Muscle of back (tissue), 13 donors: ENCODE measurements at places on chromosomes 2 and 18.

DNA sequence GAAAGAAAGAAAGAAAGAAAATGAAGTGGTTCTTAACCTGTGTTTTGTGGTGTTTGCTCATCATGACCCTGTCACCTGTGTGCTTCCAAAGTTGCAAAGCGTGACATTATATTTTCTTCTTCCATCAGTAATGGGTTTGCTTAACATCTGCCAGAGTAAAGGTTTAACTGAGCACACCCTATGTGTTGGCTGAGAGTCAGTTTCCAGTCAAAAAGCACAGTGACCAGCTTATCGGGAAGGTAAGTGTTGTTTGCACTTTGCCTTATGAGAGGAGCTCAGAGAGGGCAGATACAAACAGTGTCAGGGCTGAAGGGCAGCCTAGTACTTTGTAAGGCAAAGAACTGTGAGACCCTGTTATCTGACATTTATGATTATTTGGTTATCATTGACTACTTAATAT is 406.2 kb upstream of the CWC22 start:
- no peak for DNase-seq

- DNase-seq: no peak
These were observed 235.3 kb downstream of the ZNF516 start for GRCh38 chr18:76259711-76260110.

DNA sequence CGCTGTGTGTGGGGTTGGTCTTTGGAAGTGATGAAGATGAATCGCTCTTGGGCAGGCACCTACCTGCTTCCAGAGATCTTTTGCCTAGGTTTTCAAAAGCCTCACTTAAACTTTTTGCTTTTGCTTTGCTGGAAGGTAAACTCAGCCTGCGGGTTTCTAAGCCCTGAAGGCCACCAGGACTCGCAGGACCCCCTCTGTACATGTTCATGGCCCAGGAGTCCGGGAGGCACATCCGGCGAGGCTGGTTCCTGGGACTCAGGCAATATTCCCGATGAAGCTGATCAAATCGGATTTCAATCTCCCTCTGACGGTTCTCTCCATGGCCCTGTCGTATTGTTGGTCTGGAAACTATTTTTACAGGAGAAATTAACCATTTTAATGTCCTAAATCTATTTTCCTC is 13.2 kb downstream of the HJURP start:
- no peak for DNase-seq

DNA sequence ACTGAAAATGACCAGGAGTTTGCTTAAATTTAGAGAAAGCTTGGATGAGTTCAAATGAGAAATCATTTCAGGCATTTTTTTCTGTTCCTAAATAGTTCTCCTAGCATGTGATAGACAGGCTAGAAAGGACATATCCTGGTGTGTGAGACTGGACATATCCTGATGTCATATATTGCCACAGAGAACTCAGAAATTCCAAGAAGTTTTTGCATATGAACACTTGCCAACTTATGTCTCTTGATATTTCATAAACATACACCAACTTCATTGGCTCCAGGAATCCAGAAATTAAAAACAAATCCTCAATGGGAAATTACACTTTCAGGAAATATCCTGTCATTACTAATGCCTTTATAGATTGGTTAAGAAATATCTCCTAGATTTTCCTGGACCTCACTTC is 2.9 kb upstream of the SERPINB4 start:
- no peak for DNase-seq

DNA sequence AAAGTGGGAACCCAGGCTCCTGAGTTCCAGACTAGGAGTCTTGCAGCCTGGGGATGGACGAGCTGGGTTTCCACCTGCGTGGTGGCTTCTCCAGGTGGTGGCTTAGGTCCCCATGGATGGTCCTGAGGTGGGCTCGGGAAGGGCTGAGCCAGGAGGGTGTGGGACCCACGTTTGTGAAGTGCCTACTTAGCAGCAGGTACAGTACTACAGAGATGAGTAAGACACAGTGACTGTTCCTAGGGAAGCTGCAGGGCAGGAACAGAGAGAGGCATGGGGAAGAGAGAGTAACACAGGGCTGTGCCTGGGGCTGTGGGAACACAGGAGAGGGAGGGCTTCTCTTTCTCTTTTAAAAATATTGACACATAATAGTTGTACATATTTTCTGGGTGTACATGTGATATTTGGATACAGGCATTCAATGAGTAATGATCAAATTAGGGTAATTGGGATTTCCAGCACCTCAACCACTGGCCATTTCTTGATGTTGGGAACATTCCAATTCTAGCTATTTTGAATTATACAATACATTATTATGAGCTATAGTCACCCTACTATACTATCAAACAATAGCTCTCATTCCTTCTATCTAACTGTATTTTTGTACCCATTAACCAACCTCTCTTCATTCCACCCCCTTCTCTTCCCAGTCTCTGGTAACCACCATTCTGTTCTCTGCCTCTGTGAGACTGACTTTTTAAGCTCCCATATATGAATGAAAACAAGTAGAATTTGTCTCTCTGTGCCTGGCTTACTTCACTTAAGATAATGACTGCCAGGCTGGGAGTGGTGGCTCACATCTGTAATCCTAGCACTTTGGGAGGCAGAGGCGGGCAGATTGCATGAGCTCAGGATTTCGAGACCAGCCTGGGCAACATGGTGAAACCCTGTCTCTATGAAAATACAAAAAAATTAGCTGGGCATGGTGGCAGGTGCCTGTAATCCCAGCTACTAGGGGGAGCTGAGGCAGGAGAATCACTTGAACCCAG is 15.0 kb downstream of the TOGARAM2 start:
- DNase-seq: no peak

GRCh38 chr2:158904627-158905177 is 63.7 kb upstream of the TANC1 start:
- DNase-seq: no peak

GRCh38 chr2:208350610-208351009 is 56.0 kb upstream of the PTH2R start:
- DNase-seq: no peak

GRCh38 chr2:31239593-31240177 is 5.7 kb downstream of the EHD3 start:
- peak; percentile 45 for DNase-seq

GRCh38 chr2:7771781-7772180 is 854.6 kb downstream of the RNF144A start:
- DNase-seq: no peak

DNA sequence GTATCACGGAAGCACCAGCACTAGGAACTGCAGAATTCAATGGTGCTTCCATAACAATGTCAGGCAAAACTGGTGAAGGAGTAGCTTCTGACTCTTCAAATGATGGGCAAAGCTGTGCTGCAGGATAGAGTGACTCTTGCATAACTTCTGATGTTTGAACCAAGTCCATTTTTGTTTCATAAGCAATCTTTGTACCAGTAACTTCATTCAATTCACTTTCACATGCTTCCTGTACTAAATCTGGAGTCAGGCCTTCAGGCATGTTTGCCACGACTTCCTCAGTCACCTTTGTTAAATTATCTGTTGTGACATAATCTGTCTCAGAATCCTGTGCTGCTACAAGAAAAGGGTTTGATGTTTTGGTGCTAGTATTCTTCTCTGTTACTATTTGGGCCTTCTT is 24.0 kb downstream of the RTN4 start:
- DNase-seq: no peak

DNA sequence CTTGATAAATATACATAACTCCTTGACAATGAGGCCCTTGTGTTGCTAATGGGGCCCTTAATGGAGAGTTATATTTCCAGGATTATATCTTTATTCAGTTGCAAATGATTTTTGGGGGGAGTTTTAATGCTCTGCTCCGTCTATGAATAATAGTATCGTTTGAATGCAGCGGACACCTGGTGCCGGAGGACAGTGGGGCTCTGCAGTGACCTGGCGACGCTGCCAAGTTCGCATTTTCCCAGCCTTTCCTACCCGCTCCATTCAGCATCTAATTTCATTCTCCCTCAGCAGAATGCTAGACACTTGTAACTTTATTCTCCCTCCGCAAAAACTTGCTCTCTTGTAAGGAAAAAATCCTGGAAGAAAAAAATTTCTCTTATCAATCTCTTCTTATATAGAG is 257.6 kb upstream of the SALL3 start:
- DNase-seq: no peak

GRCh38 chr2:7363906-7364305 is 446.7 kb downstream of the RNF144A start:
- DNase-seq: no peak

- DNase-seq: no peak
These were observed 44.4 kb upstream of the MGAT4A start for GRCh38 chr2:98775146-98775986.

GRCh38 chr2:118309946-118310680 is 221.8 kb downstream of the INSIG2 start:
- DNase-seq: peak; percentile 93

GRCh38 chr2:228509021-228509420 is 327.5 kb upstream of the SPHKAP start:
- DNase-seq: peak; percentile 30

GRCh38 chr2:72785517-72785916 is 40.3 kb downstream of the EXOC6B start:
- DNase-seq: no peak

DNA sequence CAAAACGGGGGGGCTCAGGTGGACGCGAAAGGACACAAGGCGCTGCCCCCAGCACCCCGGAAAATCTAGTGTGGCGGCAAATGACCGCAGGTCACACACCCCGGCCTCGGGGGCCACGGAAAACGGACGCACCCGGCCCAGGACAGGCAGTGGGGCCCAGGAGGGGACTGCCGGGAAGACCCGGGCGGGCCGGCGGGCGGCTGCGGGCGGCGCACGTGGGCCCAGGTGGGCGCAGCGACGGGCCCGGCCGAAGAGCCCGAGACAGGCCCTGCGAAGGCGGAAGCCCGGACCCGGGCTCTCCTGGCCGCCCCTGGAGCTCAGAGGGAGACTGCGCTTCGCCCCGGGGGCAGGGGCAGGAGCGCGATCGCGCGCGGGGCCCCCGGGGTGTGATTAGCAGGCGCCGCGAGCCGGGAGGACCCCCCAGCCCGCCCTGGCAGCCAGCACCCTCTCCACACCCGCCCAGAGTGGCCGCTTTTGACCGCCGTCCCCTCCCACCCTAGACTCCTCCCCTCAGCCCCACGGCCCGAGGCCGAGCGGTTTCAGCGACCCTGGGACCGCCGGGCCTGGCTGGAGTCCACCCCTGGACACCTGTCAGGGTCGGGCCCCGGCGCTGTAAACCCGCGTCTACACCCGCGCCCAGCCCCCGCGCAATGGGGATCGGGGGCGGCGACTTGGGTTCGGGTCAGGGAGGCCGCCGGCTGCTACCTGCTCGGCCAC is 773 bp downstream of the MBP start:
- DNase-seq: peak; percentile 80

- DNase-seq: peak; percentile 52
These were observed 587 bp upstream of the MTIF2 start for GRCh38 chr2:55269645-55269990.

- DNase-seq: no peak
These were observed 20.4 kb upstream of the CCL20 start for GRCh38 chr2:227793148-227793712.

GRCh38 chr2:127719301-127720218 is 18.3 kb downstream of the SFT2D3 start:
- DNase-seq: no peak

GRCh38 chr2:143347901-143348414 is 218.7 kb downstream of the ARHGAP15 start:
- no peak for DNase-seq

DNA sequence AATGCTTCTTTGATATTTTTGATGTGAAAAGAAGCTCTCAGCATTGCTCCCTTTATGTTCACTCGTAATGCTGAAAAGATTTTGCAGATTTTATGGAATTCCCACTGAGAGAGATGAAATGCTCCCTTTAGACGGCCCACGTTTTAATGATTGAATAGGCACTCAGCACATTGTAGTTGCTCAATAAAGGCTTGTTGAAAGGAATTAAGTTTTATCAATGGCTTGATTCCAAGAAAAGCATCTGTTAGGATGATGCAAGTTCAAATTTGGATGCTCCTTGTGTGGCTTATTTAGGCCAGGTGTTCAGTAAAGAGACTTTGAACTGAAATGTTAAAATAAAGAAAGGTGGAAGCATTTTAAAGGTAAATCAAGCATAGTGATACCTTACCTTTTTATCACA is 725.1 kb downstream of the EPHA4 start:
- peak; percentile 10 for DNase-seq

- no peak for DNase-seq
These were observed 24.2 kb upstream of the MTCL1 start for GRCh38 chr18:8681196-8681595.

GRCh38 chr2:106184857-106185256 is 9.2 kb downstream of the UXS1 start:
- no peak for DNase-seq

- peak; percentile 73 for DNase-seq
These were observed 150.2 kb upstream of the SPATS2L start for GRCh38 chr2:200156166-200156835.

GRCh38 chr2:184541591-184541990 is 56.7 kb upstream of the ZNF804A start:
- no peak for DNase-seq

GRCh38 chr2:20476950-20477349 is 30.1 kb downstream of the RHOB start:
- no peak for DNase-seq

- no peak for DNase-seq
These were observed 128.1 kb upstream of the LHCGR start for GRCh38 chr2:48883661-48884060.

DNA sequence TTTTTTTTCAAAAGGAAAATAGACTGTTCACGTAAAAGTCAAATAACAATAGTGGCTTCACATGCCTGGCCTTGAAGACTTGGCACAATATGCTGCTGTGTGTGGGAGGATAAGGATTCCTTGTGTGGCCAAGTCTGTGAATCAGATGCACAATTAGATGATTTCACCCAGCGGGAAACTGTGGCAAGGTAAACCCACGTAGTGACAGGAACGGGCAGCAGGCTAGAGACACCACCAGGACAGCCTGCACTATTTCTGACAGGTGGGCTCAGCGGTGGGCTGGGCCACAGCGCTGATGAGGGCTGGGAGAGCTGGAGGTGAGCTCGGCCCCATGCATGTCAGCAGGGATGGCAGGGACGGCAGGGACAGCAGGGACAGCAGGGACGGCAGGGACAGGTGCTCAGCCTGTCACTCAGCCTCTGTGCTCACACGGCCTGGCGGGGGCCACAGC is 21.6 kb downstream of the SNORC start:
- DNase-seq: peak; percentile 5

DNA sequence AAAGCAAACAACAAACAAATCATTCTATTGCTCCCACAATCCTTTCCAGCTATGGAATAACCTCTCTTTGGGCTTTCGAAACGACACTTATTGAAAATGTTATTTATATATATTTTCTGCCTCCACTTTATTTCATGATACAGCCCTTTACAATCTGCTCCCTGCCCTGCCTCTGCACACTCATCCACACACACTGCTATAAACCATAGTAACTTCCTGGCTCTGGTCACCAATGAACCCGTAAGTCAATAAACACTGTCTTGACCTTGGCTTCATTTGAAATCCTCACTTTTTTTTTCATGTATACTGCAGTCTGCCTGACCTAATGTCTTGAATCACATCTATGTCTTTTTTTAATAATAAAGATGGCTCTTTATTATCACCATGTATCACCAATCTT is 161.5 kb downstream of the SLC39A10 start:
- DNase-seq: no peak

DNA sequence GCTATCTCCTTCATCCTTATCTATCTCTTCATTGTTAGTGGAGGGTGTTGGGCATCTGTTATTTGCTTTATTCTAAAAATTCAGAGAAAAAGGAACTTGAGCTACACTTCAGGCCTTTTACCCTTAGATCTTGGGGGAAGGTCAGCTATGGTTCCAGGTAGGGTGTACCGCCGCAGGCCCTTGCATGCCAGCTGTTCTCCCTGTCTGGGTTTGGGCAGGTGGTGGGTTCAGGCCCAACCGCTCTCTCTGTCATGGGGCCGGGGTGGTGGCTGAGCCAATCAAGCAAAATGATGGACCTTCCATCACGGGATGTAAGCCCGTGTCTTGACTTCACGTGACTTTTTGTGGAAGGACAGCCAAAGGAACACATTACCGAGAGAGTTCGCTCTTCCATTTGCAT is 231.1 kb downstream of the LDLRAD4 start:
- DNase-seq: no peak
